ENCODE measurements at places on chromosomes 3 and 15.

DNA sequence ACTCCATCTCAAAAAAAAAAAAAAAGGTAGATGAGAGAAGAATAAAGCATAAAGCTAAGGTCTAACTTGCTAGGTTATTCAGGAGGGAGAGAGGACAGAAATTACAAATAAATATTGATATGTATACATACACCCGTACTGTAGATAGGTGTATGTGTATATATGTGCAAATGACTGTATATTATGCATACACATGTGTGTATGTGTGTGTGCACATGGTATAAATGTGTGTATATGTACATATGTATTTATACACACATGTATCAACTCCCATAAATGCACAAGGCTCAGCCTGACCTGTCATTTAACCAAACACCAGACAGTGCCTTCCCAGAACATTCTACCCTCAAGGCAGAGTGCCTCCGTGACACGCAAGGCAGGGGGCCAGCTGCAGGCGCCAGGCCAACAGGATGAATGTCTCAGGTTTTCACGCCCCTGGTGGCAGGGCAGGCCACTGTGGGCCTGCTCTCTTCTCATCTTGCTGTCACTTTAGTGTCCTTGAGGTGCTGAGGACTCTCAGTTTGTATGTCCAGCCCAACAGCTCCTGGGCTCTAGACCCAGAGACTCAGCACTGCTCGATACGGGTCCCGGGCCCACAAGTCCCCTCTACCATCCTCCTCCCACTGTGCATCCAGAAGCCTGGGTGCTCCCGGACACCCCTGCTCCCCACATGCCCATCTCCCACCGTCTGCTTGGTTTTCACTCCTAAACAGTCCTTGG lies 40.4 kb downstream of the TM2D3 start:
- no peak for DNase-seq

DNA sequence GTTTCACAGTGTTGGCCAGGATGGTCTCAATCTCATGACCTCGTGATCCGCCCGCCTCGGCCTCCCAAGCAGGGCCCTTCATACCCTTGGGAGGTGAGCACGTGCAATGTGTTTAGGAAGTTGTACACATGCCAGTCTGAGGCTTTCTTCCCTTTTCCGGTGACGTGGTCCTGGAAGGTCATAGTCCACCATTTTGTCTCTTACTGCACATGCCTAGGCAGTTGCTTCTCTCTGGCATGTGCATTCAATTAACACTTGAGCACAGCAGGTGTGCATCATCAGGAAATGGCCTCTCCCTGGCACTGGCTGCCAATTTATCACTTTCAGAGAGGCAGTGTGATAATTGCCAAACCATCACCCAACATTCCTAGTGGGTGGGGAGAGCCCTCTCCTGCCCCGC lies 21.7 kb upstream of the SELENOK start:
- no peak for DNase-seq

GRCh38 chr3:13934315-13934714 lies 54.4 kb upstream of the WNT7A start:
- DNase-seq = no peak

DNA sequence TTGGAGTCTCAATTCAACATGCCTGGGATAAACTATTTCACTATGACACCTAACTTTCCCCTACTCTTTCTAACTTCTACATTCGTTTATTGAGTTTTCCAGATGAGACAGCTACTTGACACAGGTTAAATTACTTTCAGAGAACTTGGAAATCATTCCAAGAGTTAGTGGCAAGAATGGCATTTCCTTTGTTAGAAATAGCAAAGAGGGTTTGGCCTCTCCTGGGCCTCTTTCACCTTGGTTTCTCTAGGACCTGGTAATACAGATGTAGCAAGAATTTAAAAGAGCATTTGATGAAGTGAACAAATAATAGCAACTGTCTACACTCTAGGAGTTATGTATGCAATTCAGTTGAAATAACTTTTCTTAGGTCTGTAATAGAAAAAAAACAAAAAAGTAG lies 748.9 kb downstream of the MECOM start:
- no peak for DNase-seq

DNA sequence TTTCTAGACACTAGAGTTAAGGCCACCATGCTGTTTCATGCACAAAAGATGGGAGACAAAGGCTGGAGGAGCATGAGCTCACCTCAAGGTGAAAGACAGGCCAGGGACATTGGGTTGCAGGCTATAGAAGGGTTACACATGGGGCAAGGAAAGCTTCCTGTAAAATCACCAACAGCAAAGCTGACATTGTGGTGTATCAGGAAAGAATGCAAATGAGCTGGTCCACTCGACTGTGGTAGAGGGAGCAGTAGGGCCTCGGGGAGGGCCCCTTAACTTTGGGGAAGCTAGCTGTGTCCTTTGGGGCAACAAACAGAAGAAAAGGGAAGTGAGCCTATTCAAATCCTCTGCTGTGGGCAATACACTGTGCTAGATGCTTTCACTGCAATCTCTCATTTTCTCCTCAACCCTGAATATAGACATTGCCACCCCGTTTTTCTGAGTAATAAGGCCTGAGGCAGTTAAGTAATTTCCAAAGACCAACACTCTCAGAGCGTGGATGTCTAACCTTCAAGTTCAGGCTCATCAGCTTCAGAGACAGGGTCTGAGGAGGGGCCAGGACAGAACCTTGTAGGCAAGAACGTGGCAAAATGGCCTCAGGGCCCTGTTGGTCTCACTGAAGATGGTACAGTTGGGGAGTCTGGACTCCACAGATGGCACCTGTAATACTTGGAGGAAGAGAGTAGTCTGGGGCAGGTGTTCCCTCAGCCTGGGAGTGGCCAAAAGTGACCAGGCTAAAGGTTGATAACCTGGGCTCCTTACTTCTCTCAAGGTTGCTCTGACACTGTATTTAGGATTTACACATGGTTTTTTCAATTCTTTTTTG lies 24.1 kb downstream of the CX3CR1 start:
- no peak for DNase-seq

GRCh38 chr15:65400760-65401610 lies 21.8 kb downstream of the IGDCC4 start:
- peak; percentile 67 for DNase-seq

DNA sequence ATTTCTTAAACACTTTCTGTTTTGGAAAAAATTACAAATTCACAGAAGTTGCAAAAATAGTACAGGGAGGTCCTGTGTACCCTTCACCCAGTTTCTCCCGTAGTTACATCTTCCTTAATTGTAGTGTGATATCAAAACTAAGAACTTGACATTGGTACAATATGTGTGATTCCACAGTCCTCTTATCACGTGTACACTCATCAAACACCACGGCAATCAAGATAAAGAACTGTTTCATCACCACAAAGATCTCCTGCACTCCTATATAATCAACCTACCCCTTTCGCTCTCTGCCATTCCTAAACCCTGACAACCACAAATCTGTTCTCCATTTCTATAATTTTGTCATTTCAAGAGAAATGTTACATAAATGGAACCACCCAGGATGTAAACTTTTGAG lies 31.4 kb downstream of the POMGNT2 start:
- no peak for DNase-seq

- no peak for DNase-seq
Observed at GRCh38 chr3:38555926-38556325, 59.8 kb downstream of the EXOG start.

DNA sequence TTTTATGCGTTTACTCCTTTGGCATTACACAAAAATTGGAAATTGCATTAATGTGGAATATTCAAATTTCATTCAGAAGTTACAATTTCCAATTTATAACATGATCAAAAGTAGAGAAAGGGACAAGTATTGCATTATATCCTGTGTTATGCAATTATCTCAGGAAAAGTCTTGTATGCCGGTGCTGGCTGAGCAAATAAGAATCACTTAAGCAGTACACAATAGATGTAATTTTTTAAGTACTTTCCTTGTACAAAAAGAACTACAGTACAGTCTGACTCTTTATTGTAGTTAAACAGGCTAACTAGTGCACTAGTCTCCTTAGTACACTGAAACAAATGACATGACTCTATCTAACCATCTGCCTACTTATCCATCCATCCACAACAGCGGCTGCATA lies 493.2 kb upstream of the KCNMB2 start:
- DNase-seq = no peak

- no peak for DNase-seq
Observed at GRCh38 chr15:28255965-28256364, 66.0 kb downstream of the HERC2 start.

- DNase-seq = no peak
Observed at GRCh38 chr15:90681056-90681455, 36.1 kb upstream of the BLM start.

DNA sequence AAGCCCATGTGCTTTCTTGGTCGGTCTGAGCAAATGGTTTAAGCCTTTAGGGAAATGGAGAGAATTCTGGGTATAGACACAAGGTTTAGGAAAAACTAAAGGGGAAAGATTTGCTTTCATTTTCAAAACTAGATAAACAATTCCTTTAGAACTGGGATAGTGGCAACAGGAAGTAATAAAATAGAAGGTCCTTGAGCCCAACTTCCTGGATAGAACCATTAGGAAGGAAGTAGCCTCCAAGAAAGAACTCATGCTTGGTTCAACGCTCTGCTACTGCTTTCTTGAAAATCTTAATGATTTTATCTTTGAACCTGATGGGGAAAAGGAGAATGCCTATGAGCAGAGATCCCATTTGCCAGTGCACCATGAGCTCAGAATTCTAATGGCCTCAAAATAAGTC lies 147.0 kb upstream of the THRB start:
- DNase-seq = no peak

- no peak for DNase-seq
Observed at GRCh38 chr3:454986-455385, 258.4 kb downstream of the CHL1 start.

- no peak for DNase-seq
Observed at GRCh38 chr15:57606048-57606447, 14.3 kb downstream of the MYZAP start.

GRCh38 chr3:135000465-135000864 lies 205.4 kb downstream of the EPHB1 start:
- no peak for DNase-seq

DNA sequence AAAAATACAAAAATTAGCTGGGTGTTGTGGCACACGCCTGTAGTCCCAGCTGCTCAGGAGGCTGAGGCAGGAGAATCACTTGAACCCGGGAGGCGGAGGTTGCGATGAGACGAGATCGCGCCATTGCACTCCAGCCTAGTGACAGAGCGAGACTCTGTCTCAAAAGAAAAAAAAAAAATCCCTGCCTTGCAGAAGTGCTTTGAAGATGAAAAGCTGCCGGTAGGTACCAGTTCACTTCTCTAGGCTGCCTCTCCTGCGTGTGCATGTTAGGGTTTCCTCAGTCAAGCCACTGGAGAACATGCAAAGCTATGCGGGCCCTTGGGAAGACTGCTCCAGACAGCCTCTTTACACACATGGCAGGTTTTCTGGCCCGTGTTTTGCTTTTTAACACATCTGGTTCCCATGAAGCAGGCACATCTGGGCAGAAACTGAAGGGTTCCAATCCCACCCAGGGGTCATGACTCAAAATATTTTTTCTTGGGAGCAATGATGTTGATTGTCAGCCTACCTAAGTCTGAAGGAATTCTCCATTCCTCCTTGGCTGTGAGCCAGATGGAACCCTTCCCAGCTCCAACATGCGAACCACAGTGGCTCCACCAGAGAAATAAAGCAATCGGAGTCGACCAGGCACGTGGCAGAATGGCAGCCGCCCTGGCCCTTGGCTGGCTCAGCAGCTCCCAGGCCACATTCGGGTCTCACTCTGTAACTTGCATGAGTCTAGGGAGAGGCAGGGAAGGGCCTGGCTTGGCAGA lies 29.6 kb downstream of the MGLL start:
- DNase-seq = no peak

GRCh38 chr15:74835312-74835823 lies 7.6 kb downstream of the ULK3 start:
- no peak for DNase-seq

- no peak for DNase-seq
Observed at GRCh38 chr3:139695426-139696313, 17.9 kb upstream of the NMNAT3 start.

DNA sequence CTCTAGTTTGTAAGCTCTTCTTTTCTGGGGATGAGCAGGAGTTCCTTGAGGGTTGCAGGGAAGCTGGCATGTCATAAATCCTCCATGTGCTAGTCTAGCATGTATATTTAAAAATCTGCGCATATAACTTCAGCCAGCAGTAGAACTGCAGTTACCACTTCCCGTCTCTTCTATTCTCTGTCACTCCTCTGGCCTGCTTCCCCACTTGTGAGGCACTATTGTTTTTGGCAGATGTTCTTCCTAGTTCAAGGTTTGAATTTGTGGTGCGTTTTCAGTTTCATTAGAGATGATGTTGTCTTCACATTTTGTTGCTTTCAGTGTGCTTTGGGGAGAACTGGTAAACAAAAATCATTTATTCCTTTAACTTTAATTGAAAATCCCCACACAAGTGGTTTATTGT lies 169.1 kb upstream of the ZPLD1 start:
- no peak for DNase-seq

GRCh38 chr3:167565489-167565888 lies 88.3 kb downstream of the WDR49 start:
- no peak for DNase-seq

DNA sequence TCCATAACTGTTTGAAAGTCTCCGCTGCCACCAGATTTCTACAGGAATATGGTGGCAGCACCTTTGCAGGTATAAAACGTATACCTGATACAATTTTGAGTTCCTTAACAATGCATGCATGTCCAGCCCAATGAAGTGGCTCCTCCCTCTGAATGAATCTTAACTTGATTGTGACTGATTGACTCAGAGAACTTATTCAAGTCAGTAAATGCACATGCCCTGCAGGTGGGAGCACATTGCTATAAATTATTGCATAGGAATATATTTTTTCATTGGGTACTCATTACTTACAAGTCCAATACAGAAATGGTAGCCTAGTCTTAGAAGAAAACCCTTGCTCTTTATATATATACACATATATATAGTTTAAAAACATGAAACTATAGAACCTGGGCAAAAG lies 259.3 kb downstream of the BBX start:
- DNase-seq = no peak

DNA sequence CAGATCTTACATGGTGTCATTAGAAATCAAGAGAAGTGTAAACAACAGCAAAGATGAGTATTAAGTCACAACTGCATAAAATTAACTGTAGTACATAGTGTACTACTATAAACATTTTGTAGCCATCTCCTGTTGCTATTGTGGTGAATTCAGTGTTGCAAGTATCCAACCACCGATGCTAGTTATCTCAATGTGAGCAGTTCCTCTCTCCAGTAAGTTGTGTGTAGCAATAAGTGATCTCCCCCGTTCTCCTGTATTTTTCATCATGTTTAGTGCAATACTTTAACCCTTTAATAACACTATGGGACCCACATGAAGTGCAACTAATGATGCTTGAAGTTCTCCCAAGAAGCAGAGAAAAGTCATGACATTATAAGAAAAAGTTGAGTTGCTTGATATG lies 264.7 kb upstream of the KCNH8 start:
- no peak for DNase-seq

DNA sequence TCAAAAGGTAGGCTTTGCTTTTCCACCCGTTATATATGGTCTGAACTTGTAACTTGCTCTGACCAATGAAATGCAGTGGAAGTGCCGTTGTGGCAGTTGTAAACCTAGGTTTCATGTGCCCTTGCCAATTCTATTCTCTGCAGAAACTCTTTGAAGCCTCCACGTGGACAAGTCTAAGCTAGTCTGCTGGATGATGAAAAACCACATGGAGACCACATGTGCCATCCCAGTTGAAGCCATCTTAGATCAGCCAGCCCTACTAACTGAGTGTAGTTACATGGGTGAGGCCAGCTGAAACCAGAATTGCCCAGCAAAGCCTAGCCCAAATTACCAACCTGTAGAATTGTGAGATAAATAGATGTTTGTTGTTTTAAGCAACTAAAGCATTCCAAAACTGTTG lies 183.7 kb upstream of the KCNH8 start:
- no peak for DNase-seq

Measured in forelimb muscle (tissue), 1 donor.